Stimulated activated CD4-positive, alpha-beta T cell treated with anti-CD3 and anti-CD28 coated beads, Interleukin-4, amount 100 ng/mL, for 1 hour (primary cell): ENCODE measurements at places on chromosomes 12 and 14.

DNA sequence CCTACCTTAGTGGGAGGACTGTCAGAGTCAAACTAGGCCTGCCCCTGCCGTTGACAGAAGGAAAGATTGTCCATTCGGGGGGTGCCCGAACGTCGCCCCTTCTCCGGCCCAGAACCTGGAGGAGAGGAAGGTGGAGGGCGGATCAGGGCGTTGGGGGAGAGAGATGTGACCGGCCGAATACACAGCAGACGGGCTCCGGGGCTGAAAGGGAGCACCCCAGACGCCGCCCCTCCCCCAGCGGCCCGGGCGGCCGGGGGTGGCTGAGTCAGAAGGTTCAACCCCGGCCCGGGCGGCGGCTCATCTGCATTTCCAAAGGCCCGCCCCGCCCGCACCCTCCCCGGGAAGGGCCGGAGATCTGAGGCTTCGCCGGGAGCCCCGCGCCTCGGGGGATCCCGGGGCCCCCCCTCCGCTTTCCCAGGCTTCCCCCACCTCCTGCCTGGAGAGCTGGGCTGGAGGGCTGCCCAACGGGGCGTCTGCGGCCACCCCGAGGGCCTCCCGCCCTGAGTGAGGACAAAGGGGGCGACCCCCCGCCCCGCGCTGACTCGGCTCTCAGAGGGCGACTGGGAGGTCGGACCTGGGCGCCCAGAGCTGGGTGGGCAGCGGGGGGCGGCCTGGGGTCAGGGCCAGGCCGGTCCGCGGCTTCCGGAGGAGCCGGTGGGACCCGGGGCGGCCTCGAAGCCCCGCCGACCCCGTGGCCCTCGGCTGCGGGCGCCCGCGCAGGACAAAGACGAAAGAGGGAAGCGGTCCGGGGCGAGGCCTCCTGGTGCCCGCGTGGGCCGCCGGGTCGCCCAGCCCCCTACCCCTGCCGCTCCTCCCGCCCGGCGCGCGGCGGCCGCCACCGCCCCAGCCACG, 3.7 kb upstream of the SETD1B start:
- peak; percentile 87 for DNase-seq

DNA sequence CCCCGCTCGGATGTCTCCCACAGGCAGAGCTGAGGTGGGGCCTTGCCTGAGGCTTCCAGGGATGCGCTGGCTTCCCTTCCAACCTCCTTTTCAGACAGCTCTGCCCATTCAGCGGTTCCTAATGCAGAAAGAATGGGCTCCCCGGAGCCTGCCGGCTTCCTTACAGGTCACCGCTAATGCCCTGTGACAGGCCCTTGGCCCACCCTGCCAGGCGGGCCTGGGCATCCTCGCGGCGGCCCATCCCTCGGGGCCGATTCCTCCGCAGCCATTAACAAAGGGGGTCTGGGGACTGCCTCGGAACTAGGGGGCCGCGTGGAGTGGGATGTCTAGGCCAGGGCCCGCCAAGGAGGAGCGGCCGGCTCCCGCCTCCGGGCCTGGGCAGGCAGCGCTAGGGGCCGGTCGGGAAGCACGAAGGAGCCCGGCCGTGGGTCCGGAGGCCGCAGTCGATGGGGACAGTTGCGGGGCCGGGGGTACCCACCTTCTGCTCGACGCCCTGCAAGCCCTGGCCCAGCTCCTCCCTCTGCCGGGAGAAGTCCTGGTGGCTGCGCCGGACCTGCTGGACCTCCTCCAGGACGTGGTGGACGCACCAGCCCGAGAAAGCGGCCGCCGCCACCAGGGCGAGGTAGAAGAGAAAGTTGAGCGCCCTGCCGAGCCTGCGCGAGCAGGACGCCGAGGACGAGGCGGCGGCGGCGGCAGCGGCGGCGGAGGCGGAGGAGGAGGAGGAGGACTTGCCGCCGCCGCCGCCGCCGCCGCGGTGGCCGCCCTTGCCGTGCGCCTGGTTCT, 738 bp downstream of the CKAP4 start:
- DNase-seq, result peak; percentile 67

DNA sequence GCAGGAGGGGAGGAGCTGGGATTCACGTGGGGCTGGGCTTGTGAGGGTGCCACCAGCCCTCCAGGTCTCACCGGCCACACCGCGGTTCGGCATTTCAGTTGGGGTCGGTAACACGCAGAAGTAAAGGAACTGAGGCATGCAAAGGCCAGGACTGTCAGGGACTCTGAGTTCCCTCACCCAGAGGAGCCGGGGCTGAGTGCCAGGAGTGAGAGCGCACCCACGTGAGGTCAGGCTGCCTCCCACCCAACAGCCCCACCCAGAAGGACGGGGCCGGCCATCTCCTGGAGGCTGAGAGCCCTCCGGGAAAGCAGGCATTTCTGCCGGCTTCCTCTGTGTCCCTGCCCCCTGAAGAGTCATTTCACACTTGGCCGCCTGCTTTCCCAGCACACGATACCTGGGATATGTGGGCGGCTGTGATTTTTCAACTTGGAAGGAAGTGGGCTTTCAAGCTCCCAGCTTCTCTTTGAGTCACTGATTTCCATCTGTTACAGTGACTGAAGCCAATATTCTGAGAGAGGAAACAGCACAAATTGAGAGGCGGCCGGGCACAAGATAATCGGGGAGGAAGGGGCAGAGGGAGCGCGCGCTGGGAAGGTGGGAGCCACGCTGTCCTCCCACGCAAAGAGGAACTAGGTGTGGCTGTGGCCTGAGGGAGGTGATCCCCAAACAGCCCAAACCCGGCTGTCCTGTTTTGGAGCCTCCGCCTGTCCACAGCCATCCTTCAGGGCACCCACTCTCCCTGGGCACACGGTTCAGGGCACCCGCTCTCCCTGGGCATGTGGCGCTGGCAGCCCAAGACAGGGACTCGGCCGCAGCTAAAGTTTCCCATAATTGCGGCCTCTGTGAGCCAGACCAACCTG, 19.0 kb downstream of the GALNT9 start:
- no peak for DNase-seq

DNA sequence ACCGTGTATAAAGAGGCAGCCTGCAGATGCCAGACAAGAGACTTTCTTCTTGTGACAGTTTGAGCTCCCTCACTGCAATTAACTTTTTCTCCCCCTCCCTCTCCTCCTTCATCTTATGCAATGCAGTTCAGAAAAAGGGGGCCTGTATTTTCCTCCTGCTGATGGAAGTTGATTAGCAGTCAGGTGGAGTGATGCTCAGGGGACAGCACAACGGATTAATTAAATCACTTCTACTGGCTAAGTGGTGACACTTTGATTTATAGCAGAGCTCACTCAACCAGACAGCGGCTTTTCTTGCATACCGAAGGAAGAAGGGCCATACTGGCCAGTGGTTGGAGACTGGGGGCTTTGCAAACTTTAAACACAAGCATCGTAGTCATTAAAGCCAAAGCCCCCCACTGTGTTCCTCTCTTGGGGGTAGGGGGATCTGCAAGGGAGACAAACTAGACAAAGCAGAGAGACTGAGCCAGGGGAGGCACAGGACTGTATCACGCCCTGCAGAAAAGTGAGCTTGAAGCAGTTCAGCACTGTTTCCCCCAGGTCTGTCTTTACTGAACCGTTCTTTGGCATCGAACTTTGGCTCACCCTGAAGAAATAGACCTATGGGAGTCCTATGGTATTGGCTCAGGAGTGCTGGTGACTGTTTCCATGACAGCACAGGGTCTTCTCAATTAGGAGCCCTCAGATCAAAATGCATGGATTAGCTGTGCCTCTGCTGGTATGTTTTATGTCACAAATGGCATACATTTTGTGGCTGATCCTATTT, 47.7 kb downstream of the SPRING1 start:
- DNase-seq, result no peak

GRCh38 chr12:64633011-64633939, 23.0 kb downstream of the RASSF3 start:
- DNase-seq, result no peak

- DNase-seq, result no peak
Measured at GRCh38 chr12:71641390-71641789, 22.3 kb downstream of the ZFC3H1 start.

- DNase-seq, result no peak
Measured at GRCh38 chr12:128767518-128767917, 56.2 kb downstream of the SLC15A4 start.

- DNase-seq, result no peak
Measured at GRCh38 chr12:26646571-26646970, 186.4 kb downstream of the ITPR2 start.

DNA sequence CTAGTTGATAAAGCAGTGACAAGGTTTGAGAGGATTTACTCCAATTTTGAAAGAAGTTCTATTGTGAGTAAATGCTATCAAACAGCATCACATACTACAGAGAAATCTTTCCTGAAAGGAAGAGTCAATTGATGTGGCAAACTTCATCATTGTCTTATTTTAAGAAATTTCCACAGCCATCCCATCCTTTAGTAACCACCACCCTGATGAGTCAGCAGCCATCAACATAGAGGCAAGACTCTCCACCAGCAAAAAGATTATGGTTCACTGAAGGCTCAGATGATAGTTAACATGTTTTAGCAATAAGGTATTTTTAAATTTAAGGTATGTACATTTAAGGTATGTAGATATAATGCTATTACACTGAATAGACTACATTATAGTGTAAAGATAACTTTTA, 122.1 kb upstream of the ARHGAP5 start:
- DNase-seq, result no peak

DNA sequence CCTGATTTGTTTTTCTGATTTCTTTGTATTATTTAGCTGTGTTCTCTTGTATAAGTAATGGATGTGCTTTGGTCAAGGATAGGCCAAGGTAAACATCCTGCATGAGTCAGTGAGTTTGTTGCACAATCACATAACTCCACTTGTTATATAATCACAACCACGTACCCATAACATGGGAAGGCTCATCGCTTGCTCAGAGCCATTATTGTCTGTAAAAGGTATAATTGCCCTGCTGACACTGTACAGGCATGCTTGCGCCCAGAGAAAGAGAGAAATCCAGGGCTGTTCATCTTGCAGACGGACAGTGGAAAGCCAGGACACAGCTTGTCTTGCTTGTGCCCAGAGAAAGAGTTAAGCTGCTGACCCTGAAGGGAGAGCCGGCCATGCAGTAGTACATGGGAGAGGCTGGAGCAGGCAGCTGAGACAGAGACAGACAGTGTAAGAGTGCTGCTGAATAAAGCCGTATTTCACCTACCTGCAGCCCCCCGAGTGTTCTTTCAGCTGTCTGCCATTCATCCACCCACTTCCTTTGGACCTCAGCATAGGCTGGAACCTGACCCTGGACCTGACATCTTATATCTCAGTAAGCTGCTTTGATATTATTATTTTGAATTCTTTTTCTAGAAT, 174.7 kb upstream of the DAAM1 start:
- DNase-seq, result no peak

- no peak for DNase-seq
Measured at GRCh38 chr12:92088805-92089204, 56.8 kb downstream of the BTG1 start.

- DNase-seq, result no peak
Measured at GRCh38 chr12:4311776-4312175, 9.2 kb upstream of the TIGAR start.

DNA sequence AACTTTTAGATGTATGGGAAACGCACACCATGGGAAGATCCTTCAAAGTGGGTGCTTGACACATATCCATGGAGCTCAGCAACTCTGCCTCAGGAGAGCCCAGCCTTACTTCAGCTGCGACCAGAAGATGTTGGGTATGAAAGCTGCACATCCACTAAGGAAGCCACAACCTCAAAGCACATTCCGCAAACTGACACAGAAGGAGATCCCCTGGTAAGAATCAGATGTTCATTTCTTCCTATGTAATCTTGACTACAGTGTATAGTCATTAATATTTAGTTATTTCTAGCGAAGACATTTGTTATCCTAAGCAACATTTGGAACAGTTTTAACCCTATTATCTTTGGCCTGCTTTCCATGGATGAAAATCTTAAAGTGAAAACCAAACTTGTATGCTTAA, 374.2 kb downstream of the NAV3 start:
- DNase-seq, result no peak

GRCh38 chr12:52312086-52312485, 9.1 kb downstream of the KRT83 start:
- DNase-seq, result no peak
